ENCODE measurements at places on chromosomes 6 and 20. TPM values are rescaled to one million over a fixed set of nuclear protein-coding genes. Genes with fewer than 3 reads are reported as not detected.

DNA sequence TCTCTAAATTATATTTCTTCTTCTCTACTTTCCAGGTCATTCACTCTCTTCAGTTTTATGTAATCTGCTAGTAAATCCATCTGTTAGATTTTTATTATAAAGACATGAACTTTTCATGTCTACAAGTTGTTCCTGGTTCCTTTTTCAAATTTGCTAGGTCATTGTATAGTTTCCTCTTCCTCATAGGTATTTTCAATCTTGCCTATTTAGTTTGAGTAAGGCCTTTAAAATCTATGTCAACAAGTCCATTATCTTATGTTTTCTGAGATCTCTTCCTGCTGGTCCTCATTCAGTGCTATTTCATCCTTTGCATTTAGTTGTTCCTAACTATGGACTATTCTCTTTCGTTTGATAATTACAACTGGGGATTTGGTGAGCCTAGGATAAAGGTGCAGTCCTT is 11.0 kb downstream of the RRBP1 start:
- no peaks in the 10 kb centered on the region for H3K4me1 ChIP-seq
- H3K4me3 ChIP-seq: no peak overlapping the region
- no peak for DNase-seq

GRCh38 chr6:150894935-150895552 is 29.5 kb downstream of the MTHFD1L start:
- no peaks in the 10 kb centered on the region for H3K27me3 ChIP-seq
- H3K4me3 ChIP-seq: no peak overlapping the region
- H3K36me3 ChIP-seq: peaks cover 4% of the 10 kb centered on the region

GRCh38 chr20:63404129-63405085 is 43.3 kb upstream of the CHRNA4 start:
- H3K4me1 ChIP-seq: peaks cover 7% of the 10 kb centered on the region
- no peaks in the 10 kb centered on the region for H3K36me3 ChIP-seq
- H3K27ac ChIP-seq: no peak overlapping the region
- H3K27me3 ChIP-seq: no peaks in the 10 kb centered on the region
- DNase-seq: no peak
- H3K4me3 ChIP-seq: no peak overlapping the region

- H3K36me3 ChIP-seq: no peaks in the 10 kb centered on the region
- H3K27me3 ChIP-seq: no peaks in the 10 kb centered on the region
- no peak overlapping the region for H3K27ac ChIP-seq
- no peaks in the 10 kb centered on the region for H3K4me1 ChIP-seq
- H3K4me3 ChIP-seq: no peak overlapping the region
Observed at GRCh38 chr6:163837691-163838431, 423.3 kb downstream of the QKI start.

DNA sequence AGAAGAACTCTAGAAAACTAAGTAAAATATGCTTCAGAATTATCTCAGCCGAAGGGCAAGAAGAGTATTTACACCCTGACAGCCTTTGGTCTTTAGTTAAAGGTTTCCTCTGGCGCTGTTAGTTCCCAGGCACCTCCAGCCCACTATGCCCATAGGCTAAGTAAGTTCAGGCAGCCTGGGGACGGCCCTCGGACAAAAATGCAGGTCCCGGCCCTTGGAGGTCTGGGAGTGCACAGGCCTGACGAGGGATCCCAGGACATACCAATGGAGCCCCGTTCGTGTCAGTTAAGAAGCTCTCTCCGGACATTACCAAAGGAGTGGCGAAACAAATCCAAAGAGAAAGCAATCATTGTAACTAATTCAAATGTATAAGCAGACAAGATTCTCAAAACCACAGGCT is 311.8 kb downstream of the CD83 start:
- no peaks in the 10 kb centered on the region for H3K4me1 ChIP-seq
- H3K27me3 ChIP-seq: no peaks in the 10 kb centered on the region
- H3K4me3 ChIP-seq: no peak overlapping the region
- H3K27ac ChIP-seq: no peak overlapping the region
- no peak for DNase-seq

DNA sequence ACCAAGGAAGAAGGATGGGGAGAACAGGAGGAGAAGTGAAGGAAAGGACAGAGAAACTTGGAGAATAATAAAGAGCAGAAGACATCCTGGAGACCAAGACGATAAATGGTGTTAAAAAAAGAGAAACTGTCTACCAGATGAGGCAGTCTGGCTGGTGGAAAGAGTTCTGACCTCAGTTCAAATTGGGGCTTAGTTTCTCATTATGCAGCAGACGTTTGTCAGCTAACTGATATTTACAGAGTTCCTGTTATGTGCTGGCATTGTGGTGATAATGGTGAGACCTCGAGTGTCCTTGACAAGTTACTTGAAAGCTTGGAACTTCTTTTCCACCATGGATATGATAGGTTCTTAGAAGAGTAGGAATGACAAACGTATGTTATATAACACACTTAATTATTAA is 142.7 kb downstream of the LRRC1 start:
- H3K36me3 ChIP-seq: no peaks in the 10 kb centered on the region
- no peaks in the 10 kb centered on the region for H3K4me1 ChIP-seq
- H3K27ac ChIP-seq: no peak overlapping the region
- H3K4me3 ChIP-seq: no peak overlapping the region

GRCh38 chr6:36701401-36701991 is 3.9 kb downstream of the RAB44 start:
- H3K27ac ChIP-seq: no peak overlapping the region
- no peak for DNase-seq
- no peak overlapping the region for H3K4me3 ChIP-seq
- no peaks in the 10 kb centered on the region for H3K27me3 ChIP-seq
- no peaks in the 10 kb centered on the region for H3K4me1 ChIP-seq
- H3K36me3 ChIP-seq: no peaks in the 10 kb centered on the region

GRCh38 chr6:130743175-130743574 is 84.0 kb upstream of the SMLR1 start:
- DNase-seq: no peak
- H3K27ac ChIP-seq: no peak overlapping the region
- no peaks in the 10 kb centered on the region for H3K36me3 ChIP-seq

GRCh38 chr6:145247692-145248419 is 487.5 kb downstream of the EPM2A start:
- no peak overlapping the region for H3K4me3 ChIP-seq
- DNase-seq: no peak
- H3K27me3 ChIP-seq: no peaks in the 10 kb centered on the region
- no peaks in the 10 kb centered on the region for H3K36me3 ChIP-seq
- no peak overlapping the region for H3K27ac ChIP-seq

DNA sequence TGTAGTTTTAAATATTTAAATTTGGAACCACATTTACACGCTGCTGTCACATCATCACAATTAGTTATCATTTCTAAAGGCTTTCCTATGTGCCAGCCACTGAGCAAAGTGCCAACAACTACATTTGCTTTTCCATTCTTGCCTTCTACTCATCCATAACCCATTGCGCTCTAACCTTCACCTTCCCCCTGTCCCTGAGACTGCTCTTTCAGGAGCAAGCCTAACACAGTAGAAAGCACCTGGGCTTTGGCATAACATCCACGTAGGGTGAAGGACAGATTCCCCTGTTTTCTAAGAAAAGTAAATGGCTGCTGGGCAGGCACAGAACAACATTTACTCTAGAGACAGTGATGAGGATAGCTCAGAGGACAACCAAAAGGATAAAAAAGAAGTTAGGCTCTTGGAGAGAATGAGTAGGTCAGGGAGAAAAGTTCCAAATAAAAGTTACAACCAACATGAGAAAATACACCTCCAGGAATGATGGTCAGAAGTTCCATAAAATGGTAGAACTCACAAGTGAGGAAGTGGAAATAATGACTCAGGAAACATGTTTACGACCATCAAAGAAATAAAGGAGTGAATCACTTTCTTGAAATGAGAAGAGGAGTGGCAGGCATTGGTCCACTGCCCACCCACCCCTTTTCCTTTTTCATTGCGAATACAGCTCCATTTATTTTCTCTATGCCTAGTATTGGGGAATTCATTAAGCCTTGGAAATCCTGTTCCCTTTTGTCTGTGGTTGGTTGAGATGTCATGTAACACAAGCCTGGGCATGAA is 77.2 kb downstream of the PFDN4 start:
- H3K4me3 ChIP-seq: no peak overlapping the region
- no peaks in the 10 kb centered on the region for H3K36me3 ChIP-seq
- DNase-seq: peak; percentile 35
- no peaks in the 10 kb centered on the region for H3K27me3 ChIP-seq
- H3K4me1 ChIP-seq: no peaks in the 10 kb centered on the region

- H3K4me3 ChIP-seq: no peak overlapping the region
- no peaks in the 10 kb centered on the region for H3K4me1 ChIP-seq
- H3K36me3 ChIP-seq: no peaks in the 10 kb centered on the region
Observed at GRCh38 chr6:168209420-168209819, 110.2 kb downstream of the DACT2 start.

- H3K36me3 ChIP-seq: no peaks in the 10 kb centered on the region
- no peak overlapping the region for H3K4me3 ChIP-seq
- H3K27me3 ChIP-seq: no peaks in the 10 kb centered on the region
Observed at GRCh38 chr20:8260837-8261251, 128.8 kb downstream of the PLCB1 start.

DNA sequence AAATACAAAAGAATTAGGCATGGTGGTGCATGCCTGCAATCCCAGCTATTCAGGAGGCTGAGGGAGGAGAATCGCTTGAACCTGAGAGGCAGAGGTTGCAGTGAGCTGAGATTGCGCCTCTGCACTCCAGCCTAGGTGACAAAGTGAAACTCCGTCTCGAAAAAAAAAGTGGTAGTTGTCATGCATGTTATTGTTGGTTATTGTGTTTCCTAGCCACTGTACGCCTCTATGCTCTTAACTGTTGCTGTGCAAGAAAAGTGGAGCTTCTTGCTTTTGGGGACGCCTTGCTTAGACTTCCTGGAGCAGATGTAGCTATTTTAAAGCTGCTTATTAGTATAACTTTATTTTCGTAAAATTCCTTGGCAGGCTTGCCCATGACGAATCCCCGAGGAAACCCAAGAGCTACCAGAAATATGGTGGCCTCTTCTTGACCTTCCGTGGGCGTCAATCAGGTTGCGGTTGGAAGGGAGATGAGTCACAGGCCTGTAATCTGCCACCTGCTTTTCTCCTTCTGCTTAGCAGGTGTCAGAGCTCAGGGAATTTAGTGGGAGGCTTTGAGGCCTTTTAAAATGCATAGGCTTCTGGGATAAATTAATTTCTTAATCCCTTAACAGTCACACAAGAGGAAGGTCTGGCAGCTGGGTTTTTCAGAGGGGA is 17.3 kb downstream of the GABRR2 start:
- H3K4me3 ChIP-seq: peak overlapping the region; percentile 59
- H3K27ac ChIP-seq: peak overlapping the region; percentile 36
- peak; percentile 94 for DNase-seq
- peaks cover 11% of the 10 kb centered on the region for H3K27me3 ChIP-seq
- H3K36me3 ChIP-seq: no peaks in the 10 kb centered on the region

DNA sequence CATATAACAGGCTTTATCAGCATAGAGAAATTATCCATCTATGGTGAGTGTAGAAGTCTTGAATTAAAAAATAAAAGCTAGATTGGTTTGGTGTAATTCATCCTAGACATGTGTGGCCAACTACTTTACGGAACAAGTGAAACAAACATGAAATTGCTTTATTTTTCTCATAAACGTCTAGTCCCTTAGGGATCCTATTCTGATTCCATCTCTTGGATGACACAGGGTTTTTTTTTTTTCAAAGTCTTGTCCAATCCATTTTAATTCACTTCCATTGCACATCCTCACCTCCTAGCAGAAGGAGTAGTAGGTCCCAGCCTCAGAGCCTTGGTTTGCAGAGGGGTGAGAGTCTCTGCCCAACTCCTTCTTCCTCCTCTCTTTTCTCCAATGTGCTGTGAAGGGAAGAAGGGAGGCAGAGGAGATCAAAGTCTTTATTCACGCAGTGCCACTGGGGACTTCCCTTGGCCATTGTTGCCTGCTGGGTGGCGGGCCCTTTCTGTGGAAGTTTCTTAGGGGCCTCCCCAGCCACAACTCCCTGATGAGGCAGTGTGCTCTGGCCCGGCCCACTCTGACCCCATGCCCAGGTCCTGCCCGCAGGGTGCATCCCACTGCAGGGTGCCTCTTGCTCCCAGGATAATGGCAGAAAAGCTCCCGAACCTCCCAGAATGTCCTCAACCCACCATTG is 104.4 kb upstream of the SNX9 start:
- no peak overlapping the region for H3K27ac ChIP-seq
- no peaks in the 10 kb centered on the region for H3K36me3 ChIP-seq
- no peak for DNase-seq

DNA sequence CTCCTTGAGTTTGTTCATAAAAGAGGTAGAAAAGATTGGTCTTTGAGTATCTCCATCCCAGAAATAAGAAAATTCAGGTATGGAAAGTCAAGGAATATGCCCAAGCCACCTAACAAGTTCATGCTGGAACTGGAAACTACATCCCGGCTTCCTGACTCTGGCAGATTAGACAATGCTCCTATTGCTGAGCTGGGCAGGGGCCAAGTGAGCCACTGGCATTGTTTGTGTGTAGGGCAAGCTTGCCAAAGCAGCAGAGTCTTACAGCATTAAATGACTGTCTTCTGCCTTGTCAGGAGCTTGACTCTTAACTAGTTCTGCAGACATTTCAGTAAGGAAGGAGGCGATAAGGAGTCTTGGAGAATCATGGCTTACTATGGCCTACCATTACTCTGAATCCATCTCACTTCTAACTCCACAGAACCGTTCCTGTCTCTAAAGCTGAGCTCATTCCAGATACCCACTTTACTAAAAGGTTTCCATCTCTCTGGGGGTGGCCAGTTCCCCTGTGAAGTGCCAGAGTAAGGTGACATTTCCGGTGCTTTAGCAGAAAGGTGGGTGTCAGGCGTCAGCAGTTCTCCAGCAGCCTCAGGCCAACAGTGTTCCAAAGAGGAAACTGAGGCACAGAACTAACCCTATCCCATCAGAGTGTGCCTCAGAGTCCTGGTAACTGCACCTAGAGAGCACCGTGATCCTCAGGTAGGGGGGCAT is 30.1 kb downstream of the PRDM1 start:
- H3K36me3 ChIP-seq: no peaks in the 10 kb centered on the region
- no peak overlapping the region for H3K27ac ChIP-seq
- peaks cover 14% of the 10 kb centered on the region for H3K4me1 ChIP-seq
- no peak for DNase-seq

DNA sequence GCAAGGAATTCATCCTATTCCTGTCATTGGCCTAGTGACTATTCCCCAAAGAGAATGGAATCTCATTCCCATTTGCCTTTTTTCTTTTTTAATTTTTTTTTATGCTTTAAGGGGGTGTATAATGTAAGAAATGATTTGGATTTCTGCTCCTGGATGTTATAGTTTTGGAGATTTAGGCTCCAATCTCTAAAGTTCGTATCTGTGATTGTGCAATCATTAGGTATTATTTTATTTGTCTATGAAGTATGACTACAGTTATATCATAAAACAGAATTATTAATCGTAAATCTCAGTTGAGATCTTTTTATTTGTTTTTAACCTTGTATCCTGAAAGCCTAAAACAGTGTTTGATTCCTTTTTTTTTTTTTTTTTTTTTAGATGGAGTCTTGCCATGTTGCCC is 41.7 kb upstream of the EEF1A1 start:
- H3K4me1 ChIP-seq: peaks cover 26% of the 10 kb centered on the region
- no peaks in the 10 kb centered on the region for H3K27me3 ChIP-seq
- no peak overlapping the region for H3K27ac ChIP-seq
- no peak for DNase-seq

The ZBTB12 gene
- 10.3 TPM for total RNA-seq

The LY6G6C gene
- total RNA-seq: 0.54 TPM
